ENCODE measurements at places on chromosomes 13 and 19.

- DNase-seq, result peak; percentile 19
These were observed 42.0 kb upstream of the IPO5 start for GRCh38 chr13:97911311-97912138.

DNA sequence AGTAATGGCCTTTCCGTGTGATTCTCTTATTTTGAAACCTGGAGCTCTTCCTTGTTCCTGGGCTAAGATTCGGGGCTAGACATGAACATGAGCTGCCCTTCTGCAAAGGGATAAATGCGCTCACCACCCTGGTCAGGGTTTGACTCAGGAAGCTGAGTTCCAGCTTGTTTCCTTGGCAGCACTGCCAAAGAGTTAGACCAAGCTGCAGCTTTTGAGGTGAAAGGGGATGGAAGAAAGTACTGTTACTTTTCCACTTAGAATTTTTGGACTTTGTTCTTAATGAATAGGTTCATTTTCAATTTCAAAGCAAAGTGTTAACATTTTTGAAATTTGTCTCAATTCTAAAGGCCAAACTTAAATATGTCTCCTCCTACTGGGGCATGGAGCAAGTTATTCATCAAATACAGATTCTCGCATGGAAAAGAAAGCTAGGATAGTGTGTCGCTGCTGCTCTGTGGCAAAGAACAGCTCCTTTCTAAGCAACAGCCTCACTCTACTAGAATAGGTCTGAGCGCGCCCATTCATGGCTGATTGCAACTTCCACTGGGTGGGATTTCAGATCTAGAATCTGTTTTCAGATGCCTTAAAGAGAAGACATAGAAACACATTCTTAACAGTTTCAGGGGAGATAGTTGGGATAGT is 2.2 kb downstream of the RGCC start:
- DNase-seq, result no peak

- DNase-seq, result no peak
These were observed 647 bp upstream of the ELF1 start for GRCh38 chr13:41019578-41020347.

GRCh38 chr13:111418101-111418500 is 97.7 kb downstream of the TEX29 start:
- DNase-seq, result no peak

DNA sequence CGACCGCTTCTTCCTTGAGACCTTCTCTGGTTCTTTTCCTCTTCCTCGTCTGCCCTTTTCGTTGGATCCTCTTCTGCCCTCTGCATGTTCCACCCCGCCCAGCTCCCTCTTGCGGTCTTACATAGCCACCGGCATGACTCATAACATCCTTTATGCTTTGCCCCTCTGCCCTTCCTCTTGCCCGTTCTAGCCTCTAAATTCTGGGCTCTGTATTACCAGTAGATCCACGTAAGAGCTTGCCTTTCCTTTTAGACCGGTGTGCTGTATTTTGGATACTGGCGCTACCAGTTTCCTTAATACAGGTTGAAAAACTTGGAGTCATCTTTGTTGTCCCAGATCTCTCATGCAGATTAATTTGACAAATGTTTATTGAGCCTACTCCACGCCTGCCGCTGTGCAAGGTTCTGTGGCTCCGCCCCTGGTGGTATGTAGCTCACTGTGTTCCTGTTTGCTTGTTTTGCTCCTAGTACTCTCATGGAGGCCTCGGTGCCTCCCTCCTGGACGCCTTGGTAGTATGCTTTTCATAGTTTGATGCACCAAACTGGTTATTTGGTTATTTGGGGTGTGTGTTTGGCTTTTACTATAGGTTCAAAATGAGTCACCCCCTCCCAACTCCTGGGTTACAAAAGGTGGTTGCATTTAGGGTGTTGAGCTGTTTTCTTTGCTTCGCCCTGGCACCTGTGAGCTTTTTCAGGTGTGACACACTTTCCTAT is 1.7 kb downstream of the GTF3A start:
- DNase-seq, result peak; percentile 97

- DNase-seq, result no peak
These were observed 23.6 kb upstream of the LRCH1 start for GRCh38 chr13:46529216-46529919.

DNA sequence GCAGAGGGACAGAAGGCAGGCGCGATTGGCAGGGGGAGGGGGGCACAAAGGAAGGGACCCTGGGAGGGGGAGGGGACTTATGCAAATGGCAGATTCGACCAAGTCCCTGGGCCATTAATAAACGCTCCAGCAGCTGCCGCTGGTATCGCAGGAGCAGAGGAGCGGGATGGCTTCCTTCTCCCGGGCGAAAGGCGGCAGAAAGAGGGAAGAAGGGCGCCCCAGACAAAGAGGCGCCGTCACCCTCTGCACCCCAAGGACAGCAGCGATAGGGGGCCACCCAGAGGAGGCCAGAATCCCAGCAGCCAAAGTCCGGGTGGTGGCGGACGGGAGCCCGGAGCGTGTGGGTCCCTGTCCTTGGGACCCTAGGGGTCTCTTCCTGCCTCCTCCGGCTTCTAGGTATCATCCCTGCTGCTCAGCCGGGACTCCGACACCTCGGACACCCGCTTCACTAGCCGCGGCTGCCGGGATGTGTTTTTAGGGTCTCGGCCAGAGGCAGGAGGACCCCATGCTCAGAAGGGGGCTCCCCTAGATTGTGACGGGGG is 1.9 kb downstream of the PTPRS start:
- peak; percentile 15 for DNase-seq

All from NB4 (cell line).